ENCODE measurements at places on chromosomes 5 and 9.

GRCh38 chr5:95331358-95331757 is 46.5 kb upstream of the MCTP1 start:
- H3K4me1 ChIP-seq = no peaks in the 10 kb centered on the region
- no peak for DNase-seq
- H3K27ac ChIP-seq = no peak overlapping the region
- no peaks in the 10 kb centered on the region for H3K36me3 ChIP-seq
- H3K27me3 ChIP-seq = no peaks in the 10 kb centered on the region

DNA sequence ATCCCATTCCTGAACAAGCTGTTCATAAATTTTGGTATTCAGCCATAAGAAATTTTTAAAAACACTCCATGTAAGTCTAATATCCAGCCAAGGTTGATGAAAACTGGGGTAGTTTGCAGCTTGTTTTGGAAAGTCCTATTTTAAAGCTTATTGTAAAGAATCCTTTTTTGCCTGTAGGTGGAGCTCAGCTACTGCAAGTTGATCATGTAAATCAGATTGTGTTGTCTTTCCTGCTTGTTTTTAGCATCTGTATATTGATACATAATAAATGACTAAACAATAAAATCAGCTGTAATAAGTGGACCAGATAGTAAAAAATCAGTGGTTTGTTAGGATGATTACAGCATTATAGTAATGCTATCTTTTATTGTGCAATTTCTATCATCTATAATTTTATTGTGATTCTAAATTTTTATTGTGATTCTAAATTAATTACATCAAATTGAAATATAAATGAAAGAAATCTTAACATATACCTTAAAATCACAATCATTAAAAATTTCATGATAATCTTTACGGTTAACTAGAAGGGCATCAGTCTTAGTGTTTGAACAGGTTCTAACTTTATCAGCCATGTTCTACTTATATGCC is 42.4 kb downstream of the CWC27 start:
- no peaks in the 10 kb centered on the region for H3K27me3 ChIP-seq
- DNase-seq = no peak
- H3K4me3 ChIP-seq = no peak overlapping the region
- no peak overlapping the region for H3K27ac ChIP-seq
- H3K36me3 ChIP-seq = no peaks in the 10 kb centered on the region
- H3K4me1 ChIP-seq = peaks cover 6% of the 10 kb centered on the region

GRCh38 chr5:128274441-128274840 is 190.9 kb downstream of the SLC12A2 start:
- H3K27me3 ChIP-seq = no peaks in the 10 kb centered on the region
- no peak overlapping the region for H3K4me3 ChIP-seq
- H3K27ac ChIP-seq = no peak overlapping the region
- no peaks in the 10 kb centered on the region for H3K4me1 ChIP-seq

- no peak for DNase-seq
- peak overlapping the region; percentile 90 for H3K27ac ChIP-seq
- no peaks in the 10 kb centered on the region for H3K36me3 ChIP-seq
- H3K27me3 ChIP-seq = no peaks in the 10 kb centered on the region
- peak overlapping the region; percentile 49 for H3K4me3 ChIP-seq
- H3K4me1 ChIP-seq = peaks cover 62% of the 10 kb centered on the region
These were observed 21.9 kb downstream of the NEK6 start for GRCh38 chr9:124279531-124280175.

DNA sequence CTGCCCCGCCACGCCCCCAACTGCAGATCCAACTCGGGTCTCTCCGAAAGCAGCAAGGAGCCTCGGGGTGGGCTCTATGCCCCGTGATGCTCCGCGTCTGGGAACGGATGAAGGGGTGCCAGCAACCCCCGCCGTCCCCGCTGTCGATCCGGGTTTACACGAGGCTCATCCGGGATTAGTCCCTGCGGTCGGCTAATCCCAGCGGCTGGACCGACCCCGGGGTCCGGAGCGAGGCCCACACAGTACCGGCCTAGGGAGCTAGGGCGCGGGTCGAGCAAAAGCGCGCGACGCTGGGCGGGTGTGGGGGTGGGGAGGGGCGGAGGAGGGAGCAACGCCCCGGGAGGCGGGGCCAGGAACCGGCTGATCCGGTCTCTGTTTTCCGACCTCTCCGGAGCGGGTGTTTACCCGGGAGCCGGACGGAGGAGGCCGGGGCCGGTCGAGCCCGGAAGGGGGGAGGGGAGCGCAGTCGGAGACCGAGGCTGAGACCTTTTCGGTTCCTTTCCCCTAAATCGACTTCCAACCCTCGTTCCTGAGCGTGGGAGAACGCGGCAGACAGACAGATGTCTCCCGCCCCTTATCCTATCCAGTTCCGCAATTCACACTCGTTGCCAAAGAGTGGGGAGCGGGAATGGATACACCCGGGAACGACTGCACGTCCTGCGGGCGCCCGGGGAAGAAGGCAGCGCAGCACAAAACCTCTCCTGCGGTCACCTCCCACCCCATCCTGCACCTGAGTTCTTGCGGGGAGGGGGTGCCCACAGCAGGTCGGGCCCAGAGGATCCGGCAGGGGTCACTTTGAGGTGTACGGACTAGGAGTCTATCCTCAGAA is 28.6 kb downstream of the PCDH1 start:
- peak; percentile 19 for DNase-seq
- no peaks in the 10 kb centered on the region for H3K27me3 ChIP-seq
- no peaks in the 10 kb centered on the region for H3K36me3 ChIP-seq
- peak overlapping the region; percentile 99 for H3K4me3 ChIP-seq

DNA sequence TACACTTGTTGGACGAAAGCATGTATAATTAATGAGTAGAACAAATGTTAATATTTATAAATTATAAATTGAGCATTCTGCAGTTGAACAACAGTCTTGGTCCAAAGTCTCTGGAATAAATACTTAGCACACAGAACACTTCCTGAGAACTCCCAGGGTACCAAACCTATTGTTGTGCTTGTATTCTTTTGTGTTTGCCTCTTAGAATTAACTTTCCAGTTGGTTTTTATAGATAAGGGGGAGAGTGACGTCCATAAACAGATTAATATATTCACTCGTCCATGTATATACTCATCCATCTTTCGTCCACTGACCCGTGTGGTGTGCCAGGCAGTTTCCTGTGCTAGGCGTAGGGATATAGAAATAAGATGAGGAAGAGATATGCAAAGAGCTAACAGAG is 62.3 kb upstream of the TGFBR1 start:
- no peaks in the 10 kb centered on the region for H3K36me3 ChIP-seq
- H3K4me3 ChIP-seq = no peak overlapping the region
- H3K4me1 ChIP-seq = peaks cover 3% of the 10 kb centered on the region
- no peak overlapping the region for H3K27ac ChIP-seq
- H3K27me3 ChIP-seq = no peaks in the 10 kb centered on the region

DNA sequence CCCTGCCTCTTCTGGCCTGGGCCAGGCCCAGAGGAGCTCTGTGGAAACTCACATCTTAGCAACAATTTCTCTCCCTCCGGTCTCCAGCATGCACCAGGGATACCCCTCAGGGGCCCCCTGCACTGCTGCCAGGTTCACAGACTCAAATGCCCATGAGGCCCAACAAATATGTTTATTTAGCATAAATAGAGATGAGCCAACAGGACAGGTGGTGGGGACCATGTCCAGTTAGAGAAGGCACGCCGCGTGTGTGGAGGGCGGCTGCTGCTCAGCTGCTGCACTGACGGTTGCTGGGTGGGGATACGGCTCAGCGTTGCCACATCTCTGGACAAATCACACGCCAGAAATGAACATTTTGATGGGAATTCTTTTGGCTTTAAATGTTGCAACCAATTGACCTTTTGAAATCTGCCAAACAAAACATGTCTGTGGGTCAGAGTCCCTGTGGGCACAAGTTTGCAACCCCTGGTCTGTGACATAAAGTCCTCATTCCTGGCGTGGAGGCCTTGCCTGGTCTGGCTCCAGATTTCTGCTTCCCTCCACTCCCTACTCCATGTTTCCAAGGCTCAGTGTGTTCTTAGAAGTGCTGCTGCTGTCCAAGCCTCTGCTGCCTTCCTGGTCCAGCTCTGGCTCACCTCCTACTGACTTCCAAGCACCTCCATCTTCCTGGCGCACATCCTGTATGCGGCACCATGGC is 88.9 kb downstream of the AMBP start:
- no peak overlapping the region for H3K4me3 ChIP-seq
- peak overlapping the region; percentile 68 for H3K27ac ChIP-seq
- DNase-seq = peak; percentile 52
- H3K4me1 ChIP-seq = peaks cover 25% of the 10 kb centered on the region
- H3K27me3 ChIP-seq = no peaks in the 10 kb centered on the region
- H3K36me3 ChIP-seq = no peaks in the 10 kb centered on the region

GRCh38 chr9:70324963-70325362 is 66.2 kb downstream of the SMC5 start:
- H3K27me3 ChIP-seq = no peaks in the 10 kb centered on the region
- no peak for DNase-seq
- H3K27ac ChIP-seq = no peak overlapping the region
- H3K4me1 ChIP-seq = no peaks in the 10 kb centered on the region

- H3K36me3 ChIP-seq = no peaks in the 10 kb centered on the region
- H3K4me1 ChIP-seq = peaks cover 15% of the 10 kb centered on the region
These were observed 2.5 kb downstream of the DMRT2 start for GRCh38 chr9:1052365-1053281.

- DNase-seq = no peak
- H3K4me3 ChIP-seq = no peak overlapping the region
- H3K27ac ChIP-seq = no peak overlapping the region
- no peaks in the 10 kb centered on the region for H3K4me1 ChIP-seq
- no peaks in the 10 kb centered on the region for H3K27me3 ChIP-seq
These were observed 21.3 kb upstream of the SLC6A19 start for GRCh38 chr5:1180096-1180495.

- peaks cover 3% of the 10 kb centered on the region for H3K4me1 ChIP-seq
- H3K4me3 ChIP-seq = no peak overlapping the region
- H3K27me3 ChIP-seq = no peaks in the 10 kb centered on the region
- no peaks in the 10 kb centered on the region for H3K36me3 ChIP-seq
These were observed 104.1 kb upstream of the BASP1 start for GRCh38 chr5:17113174-17113958.

DNA sequence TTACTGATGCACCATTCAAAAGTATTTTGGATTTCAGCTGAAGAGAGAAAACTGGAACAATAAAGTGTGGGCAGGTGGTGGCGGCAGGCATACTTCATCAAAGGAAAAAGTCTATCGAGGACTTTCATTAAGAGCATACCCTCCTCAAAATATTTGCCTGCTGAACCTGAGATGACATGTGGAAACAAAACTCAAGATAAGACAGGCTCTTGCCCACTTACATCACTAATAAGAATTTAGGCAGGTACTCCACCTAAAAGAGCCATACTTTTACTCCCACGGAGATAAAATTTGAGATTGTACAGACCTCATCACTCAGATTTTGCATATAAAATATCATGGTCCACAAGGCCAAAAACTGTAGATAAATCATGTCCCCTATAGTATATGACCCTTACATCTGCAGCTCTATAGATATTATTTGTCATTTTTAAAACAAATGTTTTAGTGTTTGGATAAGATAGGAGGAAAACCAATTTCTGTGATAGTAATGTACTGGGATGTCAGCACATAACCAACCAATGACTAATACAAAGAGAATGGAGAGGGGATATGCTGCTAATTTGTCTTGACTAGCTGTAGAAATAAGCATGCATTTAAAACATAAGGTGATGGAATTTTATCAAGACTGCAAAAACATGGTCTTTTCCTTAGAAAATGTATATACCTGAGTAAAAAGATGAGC is 730.6 kb upstream of the ZNF608 start:
- no peaks in the 10 kb centered on the region for H3K36me3 ChIP-seq
- no peak overlapping the region for H3K27ac ChIP-seq
- H3K27me3 ChIP-seq = no peaks in the 10 kb centered on the region

DNA sequence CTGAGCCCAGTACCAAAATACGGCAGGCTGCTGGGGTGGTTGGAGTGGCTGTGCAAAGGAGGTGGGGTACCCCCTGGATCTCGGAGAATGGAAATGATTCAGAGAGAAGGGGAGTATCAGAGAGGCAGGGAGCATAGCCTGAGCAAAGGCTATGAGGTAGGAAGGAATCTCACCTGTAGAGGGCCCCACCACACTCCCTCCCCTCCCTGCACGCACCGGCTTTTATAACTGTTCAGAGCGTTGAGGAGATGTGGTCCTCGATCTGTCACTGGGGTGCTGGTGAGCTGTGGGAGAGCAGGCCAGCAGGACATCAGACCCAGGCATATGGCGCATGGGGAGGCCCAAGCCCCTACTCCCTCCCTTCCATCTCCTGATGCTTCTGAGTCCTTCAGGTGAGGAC is 13.2 kb downstream of the PHF19 start:
- peaks cover 64% of the 10 kb centered on the region for H3K36me3 ChIP-seq
- no peak overlapping the region for H3K27ac ChIP-seq
- H3K4me3 ChIP-seq = no peak overlapping the region
- no peak for DNase-seq

GRCh38 chr5:158718738-158719505 is 380.8 kb downstream of the EBF1 start:
- peak overlapping the region; percentile 23 for H3K27ac ChIP-seq
- no peak for DNase-seq

GRCh38 chr5:10527281-10527950 is 36.5 kb upstream of the ANKRD33B start:
- H3K27ac ChIP-seq = no peak overlapping the region
- H3K4me3 ChIP-seq = no peak overlapping the region
- no peaks in the 10 kb centered on the region for H3K36me3 ChIP-seq
- no peaks in the 10 kb centered on the region for H3K27me3 ChIP-seq
- DNase-seq = no peak
- peaks cover 15% of the 10 kb centered on the region for H3K4me1 ChIP-seq

GRCh38 chr5:1593903-1594356 is 70.2 kb upstream of the LPCAT1 start:
- H3K4me1 ChIP-seq = no peaks in the 10 kb centered on the region
- no peaks in the 10 kb centered on the region for H3K27me3 ChIP-seq
- H3K27ac ChIP-seq = peak overlapping the region; percentile 39
- peak overlapping the region; percentile 81 for H3K4me3 ChIP-seq
- H3K36me3 ChIP-seq = peaks cover 2% of the 10 kb centered on the region

DNA sequence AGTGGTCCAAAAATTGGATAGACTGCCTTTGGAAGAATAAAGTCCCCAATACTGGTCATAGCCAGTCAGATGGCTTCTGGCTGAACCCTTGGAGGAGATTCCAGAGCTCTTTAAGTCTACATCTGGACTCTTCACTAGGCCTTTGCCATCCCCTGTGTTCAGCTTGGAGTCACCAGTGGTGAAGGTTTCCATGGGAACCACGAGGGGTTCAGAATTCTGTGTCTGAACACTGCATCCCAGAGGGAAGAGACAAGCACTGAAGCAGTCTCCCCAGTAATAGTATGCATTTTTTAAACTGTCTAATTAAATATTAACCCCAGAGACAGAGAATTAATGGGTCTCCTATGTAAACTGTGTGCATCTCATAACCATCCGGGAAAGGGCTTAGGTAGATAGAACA is 38.2 kb downstream of the POU4F3 start:
- no peaks in the 10 kb centered on the region for H3K36me3 ChIP-seq
- no peaks in the 10 kb centered on the region for H3K27me3 ChIP-seq
- DNase-seq = no peak
- no peaks in the 10 kb centered on the region for H3K4me1 ChIP-seq

- no peaks in the 10 kb centered on the region for H3K4me1 ChIP-seq
- DNase-seq = no peak
- H3K4me3 ChIP-seq = no peak overlapping the region
- no peak overlapping the region for H3K27ac ChIP-seq
These were observed 25.7 kb upstream of the RFK start for GRCh38 chr9:76419782-76420380.

GRCh38 chr9:91055845-91056244 is 254.2 kb downstream of the SYK start:
- no peak for DNase-seq
- H3K36me3 ChIP-seq = no peaks in the 10 kb centered on the region
- no peak overlapping the region for H3K4me3 ChIP-seq
- H3K27ac ChIP-seq = no peak overlapping the region
- H3K27me3 ChIP-seq = no peaks in the 10 kb centered on the region
